Activated CD8-positive, alpha-beta T cell treated with anti-CD3 and anti-CD28 coated beads, Interleukin-2, amount 10 ng/mL, durations not matched to agents 7 days and 5 days (primary cell): ENCODE measurements at places on chromosomes 3 and 15.

GRCh38 chr15:89071471-89071870, 16.8 kb upstream of the ABHD2 start:
- no peak for DNase-seq

DNA sequence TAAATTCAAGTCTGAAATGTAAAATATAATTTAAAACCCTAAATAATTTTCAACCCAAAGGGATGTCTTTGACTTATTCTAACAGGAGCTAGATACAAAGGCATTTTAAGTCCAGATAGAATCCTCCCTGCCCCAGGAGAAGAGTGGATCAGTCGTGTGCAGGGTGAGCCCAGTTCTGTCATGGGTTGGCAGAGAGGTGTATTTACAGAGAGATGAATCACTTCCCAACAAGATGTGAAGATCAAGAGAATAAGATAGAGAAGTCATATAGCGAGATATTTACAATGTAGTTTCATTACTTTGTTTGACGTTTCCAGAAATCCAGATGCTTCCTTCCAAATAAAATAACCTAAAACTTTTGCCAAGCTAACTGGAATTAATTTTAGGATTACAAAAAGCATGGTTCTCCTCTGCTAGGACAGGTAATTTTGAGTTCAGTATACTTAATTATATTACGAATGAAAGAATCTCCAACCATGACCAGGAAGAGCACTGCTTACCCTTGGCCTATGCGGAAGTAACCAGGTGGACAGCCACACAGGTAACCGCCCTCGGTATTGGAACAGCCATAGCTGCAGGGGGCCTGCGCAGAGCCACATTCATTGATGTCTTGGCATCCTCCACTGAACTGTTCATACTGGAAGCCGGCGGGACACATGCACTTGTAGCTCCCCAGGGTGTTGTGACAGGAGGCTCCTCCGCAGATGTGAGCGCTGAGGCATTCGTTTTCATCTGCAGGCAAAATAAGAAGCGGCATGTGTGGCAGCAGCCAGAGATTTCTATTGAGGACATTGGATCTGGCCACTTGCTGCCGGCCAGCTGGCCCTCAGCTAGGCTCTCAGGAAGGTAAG, 84.0 kb downstream of the DUT start:
- DNase-seq: no peak

- DNase-seq: no peak
Measured at GRCh38 chr15:90114451-90114901, 12.2 kb upstream of the IDH2 start.

- no peak for DNase-seq
Measured at GRCh38 chr15:78811825-78812183, 540 bp upstream of the ADAMTS7 start.

DNA sequence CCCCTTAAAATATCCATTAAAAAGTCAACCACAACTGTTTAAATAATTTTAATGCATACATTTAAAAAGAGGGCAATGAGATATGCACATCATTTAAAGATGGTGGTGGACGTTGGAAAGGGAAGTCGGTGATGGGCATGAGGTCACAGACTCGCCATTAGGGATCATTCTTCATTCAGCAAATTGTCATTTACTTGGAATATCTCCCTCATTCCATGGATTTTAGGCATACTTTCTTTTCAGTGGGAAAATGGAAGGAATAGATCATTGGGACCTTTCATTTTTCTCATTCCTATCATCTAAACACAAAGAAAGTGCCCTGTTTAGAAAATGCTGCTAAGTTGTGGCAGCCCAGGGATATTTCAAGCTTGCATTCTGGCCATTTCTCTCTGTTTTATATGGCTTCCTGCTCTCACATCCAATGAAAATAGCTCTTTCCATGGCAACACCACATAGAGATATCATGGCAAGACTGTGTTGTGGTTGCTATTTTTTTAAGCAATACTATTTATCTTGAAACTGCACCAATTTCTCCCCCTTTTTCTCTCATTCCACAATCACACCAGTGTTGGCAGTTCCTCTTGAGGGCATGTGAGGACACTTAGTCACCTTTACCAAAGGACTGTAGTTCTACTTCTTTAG, 40.7 kb upstream of the LMCD1 start:
- no peak for DNase-seq

- DNase-seq: no peak
Measured at GRCh38 chr15:54197995-54198394, 219.8 kb downstream of the UNC13C start.

DNA sequence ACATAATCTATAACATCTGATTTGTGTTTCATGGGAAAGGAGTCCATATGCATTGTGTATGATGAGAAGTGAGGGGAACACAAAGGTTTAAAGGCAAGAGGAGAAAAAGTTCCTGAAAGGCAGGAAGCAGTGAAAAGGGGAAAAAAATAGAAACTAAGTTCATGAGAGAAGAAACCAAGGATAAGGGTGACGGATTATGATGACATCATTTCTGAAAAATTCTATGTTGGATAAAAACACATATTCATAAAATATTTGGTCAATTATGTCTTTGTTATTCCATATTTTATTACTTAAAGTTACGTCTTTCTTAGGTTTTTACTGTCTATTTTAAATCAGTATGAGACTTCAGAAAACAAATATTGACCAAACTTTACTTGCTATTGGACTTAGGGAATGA, 48.6 kb upstream of the CP start:
- no peak for DNase-seq

DNA sequence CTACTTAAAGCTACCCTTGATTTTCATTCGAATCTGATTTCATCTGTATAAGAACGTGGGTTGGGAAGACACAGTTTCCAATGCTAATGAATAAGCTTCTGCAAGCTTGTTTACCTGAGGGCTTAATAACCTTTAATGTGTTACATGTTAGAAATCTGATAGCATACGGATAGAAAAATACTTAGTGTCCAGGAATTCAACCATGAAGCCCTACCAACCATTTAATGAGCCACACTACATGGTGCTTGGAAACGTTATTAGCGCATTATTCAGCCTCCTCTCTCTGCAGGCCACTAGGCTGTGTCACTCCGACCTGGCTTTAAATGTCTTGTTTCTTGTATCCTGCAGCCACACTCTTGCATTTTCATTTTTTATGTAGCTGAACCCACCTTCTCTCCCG, 1.6 kb downstream of the FAM81A start:
- no peak for DNase-seq

- no peak for DNase-seq
Measured at GRCh38 chr3:60630953-60631352, 620.3 kb downstream of the FHIT start.
